Left ventricle myocardium inferior (tissue), 1 donor: ENCODE measurements at places on chromosomes 13 and 19.

DNA sequence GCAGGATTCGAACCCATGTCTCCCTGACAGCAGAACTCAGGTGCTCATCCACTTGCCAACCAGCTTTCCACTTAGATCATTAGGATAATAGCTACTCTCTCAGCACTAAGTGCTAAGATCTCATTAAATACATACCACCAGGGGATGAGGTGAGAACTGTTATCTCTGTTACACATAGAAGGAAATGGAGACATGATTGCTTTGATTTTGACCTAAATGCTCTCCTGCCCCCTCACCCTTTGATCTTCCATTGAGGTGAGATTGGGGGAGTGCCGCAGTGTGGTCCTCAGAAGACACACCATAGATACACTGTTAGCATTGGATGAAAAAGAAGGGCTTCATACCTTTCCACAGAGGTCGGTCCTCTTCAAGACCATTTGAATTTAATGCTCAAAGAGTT is 38.9 kb upstream of the NPAS1 start:
- DNase-seq: no peak

- DNase-seq: no peak
These were observed 160.9 kb downstream of the PCDH9 start for GRCh38 chr13:67069117-67069767.

GRCh38 chr19:41531438-41532311 is 44.3 kb upstream of the CEACAM21 start:
- DNase-seq: peak; percentile 79

DNA sequence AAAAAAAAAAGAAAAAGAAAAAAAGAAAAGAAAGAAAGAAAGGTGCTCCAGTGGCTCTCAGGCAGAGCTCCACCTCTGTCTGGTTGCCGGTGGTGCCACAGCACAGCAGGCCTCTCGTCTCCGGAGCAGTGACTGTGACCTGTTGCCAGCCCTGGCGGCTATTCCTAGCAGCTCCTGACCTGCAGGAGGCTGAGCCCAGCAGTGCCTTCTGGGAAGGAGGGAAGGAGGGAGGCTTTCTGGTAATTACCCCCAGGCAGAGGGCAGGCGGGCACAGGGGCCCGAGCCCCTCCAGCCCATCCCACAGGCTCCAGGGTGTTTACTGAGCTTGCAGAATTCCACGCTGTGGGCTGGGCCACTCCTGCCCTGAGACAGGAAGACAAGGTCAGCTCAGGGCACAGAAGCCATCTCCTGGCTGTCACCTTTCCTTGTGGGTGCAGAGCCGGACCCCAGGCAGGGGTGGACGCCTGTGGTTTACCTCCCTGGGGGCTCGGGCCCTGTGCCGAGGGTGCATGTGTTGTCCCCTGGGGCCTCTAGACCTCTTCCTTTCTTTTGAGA is 77.9 kb downstream of the GNG7 start:
- DNase-seq: peak; percentile 74

- peak; percentile 66 for DNase-seq
These were observed 65.1 kb downstream of the ZNF823 start for GRCh38 chr19:11673608-11674041.

DNA sequence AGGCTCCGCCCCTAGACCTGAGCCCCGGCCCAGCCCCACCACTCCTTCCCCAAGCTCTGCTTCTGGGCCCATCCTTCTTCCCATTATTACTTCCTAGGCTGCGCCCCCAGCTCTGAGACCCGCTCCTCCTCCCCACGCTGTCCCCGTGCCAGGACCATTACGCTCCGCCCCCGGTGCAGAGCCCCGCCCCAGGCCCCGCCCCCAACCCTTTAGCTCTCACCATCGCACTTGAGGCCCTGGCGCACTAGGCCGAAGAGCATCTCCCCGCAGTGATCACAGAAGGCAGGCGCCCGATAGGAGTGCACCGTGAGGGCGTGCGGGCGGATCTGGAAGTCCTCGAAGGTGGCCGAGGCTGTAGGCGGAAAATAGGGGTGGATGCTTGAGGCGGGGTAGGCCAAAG is 6.2 kb downstream of the PRKD2 start:
- DNase-seq: no peak

- no peak for DNase-seq
These were observed 3.1 kb upstream of the KLK3 start for GRCh38 chr19:50851620-50852019.

DNA sequence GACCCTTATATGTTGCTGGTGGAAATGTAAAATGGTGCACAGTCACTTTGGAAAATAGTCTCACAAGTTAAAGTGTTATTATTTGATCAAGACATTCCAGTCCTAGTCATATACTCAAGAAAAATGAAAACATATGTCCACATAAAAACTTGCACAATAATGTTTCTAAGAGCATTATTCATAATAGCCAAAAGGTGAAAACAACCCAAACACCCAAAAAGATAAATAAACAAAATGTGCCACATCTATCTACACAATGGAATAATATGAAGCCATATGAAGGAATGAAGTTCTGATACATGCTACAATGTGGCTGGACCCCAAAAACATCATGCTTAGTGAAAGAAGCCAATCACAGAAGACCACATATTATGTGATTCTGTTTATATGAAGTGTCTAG is 14.4 kb upstream of the AKAP8 start:
- no peak for DNase-seq

- no peak for DNase-seq
These were observed 310.0 kb downstream of the RBM26 start for GRCh38 chr13:79096099-79096498.

DNA sequence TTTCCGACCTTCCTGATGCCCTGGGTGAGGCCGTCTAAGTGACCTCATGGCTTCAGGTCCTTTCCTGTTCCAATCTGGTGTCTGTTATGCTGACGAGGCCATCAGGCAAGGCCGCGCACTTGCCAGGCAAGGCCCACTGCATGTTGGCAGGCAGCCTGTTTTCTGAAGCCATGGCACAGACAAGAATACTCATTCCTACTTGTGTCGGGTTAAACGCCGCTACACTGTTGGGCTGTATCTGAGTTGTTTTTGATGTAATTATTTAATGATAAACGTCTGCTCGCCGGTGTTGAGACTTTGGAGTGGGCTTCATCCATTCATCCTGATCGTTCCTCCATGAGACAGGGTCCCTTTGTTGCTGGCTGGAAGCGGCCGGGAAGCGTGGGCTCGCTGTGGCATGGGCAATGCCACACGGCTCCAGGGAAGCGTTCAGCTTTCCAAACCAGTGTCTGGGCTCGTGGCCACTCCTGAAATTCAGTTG is 92.1 kb downstream of the ATP11A start:
- DNase-seq: peak; percentile 68

DNA sequence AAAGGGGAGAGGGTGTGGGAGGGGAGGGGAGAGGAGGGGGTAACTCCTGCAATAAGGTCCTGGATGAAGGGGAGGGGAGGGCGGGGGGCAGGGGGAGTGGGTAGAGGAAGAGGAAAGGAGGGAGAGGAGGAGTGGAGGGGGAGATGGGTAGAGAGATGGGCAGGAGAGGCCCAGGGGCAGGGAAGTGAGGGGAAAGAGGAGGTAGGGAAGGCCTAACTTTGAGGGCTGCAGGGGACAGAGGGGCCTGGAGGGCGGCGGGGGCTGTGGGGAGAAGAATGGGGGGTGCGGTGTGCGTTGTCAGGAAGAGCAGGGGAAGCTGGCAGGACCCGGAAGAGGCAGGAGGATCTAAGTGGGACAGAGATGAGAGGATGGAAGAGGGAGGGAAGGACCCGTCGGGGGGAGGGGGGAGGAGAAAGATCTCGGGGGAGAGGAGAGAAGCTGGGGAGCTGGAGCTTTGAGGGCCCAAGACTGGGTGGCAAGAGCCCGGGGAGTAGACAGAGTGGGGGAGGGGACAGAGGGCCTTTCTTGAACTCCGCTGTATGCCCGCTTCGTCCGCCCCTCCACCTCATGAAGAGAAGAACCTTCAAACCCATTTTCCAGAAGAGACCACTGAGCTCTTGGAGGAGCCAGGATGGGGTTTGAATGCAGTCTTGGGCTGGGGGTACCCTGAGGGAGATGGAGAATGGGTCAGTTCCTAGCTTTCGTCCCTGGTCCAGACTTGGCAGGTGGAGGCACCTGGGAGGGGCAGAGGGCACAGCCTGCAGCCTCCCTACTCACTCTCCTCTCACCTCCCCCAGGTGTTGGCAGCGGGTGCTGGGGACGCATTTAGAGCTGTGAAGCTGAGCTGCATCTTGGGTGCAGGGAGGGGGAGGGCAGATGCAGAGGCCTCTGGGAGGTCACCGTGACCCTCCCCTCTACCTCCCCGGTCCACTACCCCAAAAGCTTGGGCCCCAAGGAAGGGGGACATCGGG is 778 bp upstream of the LRRC4B start:
- DNase-seq: no peak
